Left kidney (tissue), 8 donors: ENCODE measurements at places on chromosomes 1 and 21. TPM values are rescaled to one million over a fixed set of nuclear protein-coding genes. Genes with fewer than 3 reads are reported as not detected.

Gene OR2T11
- polyA plus RNA-seq: not detected

GRCh38 chr1:153261281-153262069, 2.0 kb downstream of the LORICRIN start:
- peak; percentile 21 for DNase-seq

Gene MEAF6
- 108 TPM for polyA plus RNA-seq

Gene ILDR2
- 20.6 TPM for polyA plus RNA-seq

DNA sequence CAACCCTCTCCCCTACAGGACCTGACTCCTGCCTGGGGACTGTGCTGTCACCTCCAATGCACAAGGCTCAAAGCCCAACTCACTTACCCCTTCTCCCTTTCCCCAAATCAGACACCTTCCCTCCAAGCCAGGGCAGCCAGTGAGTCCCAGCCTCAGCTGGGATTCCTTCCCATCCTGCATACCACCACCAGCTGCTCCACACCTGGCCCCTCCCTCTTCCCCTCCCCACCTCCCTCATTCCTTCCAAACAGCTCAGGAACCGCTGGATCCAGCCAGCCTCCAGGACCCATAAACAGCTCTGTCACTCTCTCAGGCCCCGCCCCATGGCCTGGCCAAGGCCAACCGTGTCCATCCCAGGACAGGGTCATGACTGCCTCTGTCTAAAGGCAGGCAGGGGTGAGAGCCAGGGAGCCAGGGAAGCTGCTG, 41.4 kb downstream of the ACOT7 start:
- DNase-seq: no peak

- DNase-seq: no peak
Measured at GRCh38 chr1:201597551-201598230, 58.8 kb downstream of the NAV1 start.

- no peak for DNase-seq
Measured at GRCh38 chr21:30027986-30028385, 88.2 kb upstream of the GRIK1 start.

Gene AADACL4
- polyA plus RNA-seq: 1.8 TPM

DNA sequence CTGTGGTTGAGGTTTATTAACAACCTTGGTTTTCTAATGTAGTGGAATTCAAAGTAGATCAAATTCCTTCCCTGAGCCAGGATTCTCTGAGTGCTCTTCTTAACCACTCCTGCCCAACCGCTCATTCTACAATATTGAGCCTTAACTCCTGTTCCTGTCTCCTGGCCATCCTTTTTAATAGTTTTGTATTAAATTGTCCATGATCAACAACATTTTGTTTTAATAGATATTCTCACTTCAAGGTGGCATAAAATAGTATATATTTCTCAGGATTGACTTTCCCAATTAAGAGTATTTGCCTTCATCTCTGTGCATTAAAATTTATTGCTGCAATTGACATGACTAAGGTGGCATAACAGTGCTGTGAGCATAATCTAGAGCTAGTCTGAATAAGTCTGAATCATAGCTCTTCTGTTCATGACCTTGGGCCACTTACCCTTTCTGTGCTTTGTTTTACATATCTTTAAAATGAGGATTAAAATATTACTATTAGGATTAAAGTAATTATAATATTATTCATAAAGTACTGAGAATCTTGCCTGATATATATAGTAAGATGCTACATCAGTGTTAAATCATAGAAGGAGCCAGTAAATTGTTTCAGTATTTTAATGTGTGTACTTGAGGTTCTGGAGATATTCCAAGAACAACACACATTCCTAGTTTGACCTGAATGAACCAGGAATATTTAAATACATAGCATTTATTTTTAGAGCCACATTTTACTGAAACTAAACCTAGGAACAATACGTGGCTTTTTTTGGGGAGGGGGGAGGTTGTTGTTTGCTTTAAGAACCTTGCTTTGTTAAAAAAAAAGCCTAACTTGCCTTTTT, 76.4 kb downstream of the ADGRL2 start:
- no peak for DNase-seq

DNA sequence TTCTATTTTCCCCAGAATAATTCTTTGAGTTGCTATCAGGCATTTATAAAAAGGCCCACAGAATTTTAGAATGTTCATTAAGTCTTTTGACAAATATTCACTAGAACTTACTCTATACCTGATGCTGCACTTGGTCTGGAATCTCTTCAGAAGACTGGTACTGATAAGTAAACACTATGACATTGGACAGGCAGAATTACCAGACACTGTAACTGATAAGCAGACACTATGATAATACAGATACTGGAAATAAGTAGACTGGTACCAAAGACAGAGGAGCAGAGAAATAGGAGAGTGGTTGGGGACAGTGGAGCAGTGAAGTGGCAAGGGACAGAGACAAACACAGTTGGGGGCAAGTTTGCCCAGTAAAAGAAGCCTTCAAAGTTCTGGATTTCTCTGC, 8.2 kb downstream of the DPT start:
- DNase-seq: no peak

Gene GPR61
- 1.1 TPM for polyA plus RNA-seq

DNA sequence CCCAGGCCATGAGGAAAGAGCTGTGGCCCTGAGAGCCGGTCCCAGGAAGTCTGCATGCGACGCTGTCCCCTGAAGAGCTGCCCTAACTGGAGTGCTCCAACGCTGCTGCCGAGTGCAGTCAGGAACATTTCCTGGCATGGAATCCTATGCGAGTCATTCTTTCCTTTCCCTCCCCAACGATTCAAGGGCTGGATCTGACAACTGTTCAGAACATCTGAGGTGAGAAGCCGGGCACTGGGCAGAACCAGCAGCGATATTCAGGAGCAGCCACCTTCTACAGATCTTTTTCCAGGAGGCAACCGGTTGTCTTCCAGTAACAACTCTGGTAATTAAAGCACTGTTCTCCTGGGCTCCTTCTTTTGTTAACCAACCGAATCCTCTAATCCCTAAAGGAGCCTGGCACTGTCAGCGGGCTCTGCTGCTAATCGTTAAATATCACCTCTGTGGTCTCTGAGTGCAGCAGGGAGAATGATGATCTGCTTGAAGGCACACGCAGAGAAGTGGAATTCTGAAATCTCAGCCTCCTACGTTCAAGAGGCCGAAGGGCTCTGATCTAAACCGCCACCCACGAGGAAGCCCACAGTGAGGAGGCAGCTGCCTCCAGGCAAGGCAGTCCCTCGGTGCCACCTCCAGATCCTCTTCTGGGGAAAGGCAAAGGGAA, 55.8 kb downstream of the SLC45A1 start:
- no peak for DNase-seq

DNA sequence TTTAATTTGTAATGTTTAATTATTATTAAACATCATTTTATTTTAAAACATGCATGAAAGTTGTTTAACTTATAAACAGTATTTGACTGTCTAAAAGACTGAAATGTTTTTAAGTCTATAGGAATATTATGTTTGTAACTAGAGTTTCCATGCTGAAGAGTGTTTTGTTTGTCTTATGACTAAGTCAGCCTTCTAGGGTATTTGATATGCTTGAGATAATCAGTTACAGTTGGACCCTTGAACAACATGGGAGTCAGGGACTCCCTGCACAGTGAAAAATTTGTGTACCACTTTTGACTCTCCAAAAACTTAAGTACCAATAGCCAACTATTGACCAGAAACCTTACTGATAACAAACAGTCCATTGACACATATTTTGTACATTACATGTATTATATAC, 45.5 kb upstream of the KANK4 start:
- DNase-seq: no peak

Gene AGBL4
- polyA plus RNA-seq: 1.2 TPM

GRCh38 chr1:1361982-1362423, 3.6 kb upstream of the MXRA8 start:
- no peak for DNase-seq

Gene KIF2C
- 38.8 TPM for polyA plus RNA-seq

Gene ATF6
- polyA plus RNA-seq: 35.1 TPM

DNA sequence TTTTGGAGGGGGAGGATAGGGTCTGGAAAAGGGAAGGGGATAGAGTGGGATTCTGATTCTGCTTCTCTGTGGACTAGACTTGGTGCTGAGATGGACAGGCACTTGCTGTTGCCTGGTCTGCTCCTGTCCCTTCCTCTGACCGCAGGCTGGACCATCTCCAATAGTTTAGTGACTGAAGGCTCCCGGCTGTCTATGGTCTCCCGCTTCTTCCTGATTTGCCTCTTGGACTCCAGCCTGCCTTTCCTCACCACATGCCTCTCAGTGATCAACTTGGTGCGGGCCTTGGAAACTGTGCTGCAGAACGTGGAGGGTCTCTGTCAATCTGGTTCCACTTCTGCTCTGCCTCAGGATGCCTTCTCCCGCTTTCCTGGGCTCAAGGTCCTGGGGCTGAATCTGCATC, 6.3 kb upstream of the ZSCAN20 start:
- peak; percentile 50 for DNase-seq

Gene LCE1E
- not detected for polyA plus RNA-seq

Gene CCDC181
- polyA plus RNA-seq: 11.1 TPM

DNA sequence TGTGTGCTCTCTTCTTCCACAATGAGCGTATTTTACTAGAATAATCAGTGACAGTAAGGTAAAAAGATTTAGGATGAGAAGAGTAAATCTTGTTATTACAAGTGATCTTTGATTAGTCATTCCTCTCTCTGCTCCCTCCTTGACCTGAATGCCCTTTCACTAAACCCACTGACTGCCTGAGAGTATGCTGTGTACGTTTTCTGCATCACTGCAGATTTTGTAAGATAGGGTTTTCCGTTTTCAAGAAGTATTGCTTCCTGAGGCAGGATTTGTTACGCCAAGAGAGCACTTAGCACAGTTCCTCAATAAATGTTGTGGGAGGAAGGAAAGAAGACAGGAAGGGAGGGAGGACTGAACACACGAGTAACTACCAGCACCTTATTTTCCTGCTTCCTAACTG, 7.7 kb upstream of the LAMB3 start:
- no peak for DNase-seq

GRCh38 chr1:17161137-17161740, 42.0 kb upstream of the PADI2 start:
- no peak for DNase-seq

GRCh38 chr1:55322842-55323241, 107.7 kb upstream of the USP24 start:
- no peak for DNase-seq

- no peak for DNase-seq
Measured at GRCh38 chr1:228107636-228108035, 1.5 kb downstream of the MRPL55 start.

GRCh38 chr1:21244986-21245687, 45.1 kb downstream of the ECE1 start:
- DNase-seq: no peak

Gene PGBD5
- polyA plus RNA-seq: 5.8 TPM

- peak; percentile 64 for DNase-seq
Measured at GRCh38 chr21:40841524-40842196, 5.3 kb downstream of the DSCAM start.

Gene LENEP
- 0.93 TPM for polyA plus RNA-seq

- DNase-seq: no peak
Measured at GRCh38 chr1:233480198-233480597, 133.7 kb upstream of the KCNK1 start.
